ENCODE measurements at places on chromosomes 7 and 10. TPM values are rescaled to one million over a fixed set of nuclear protein-coding genes. Genes with fewer than 3 reads are reported as not detected.

- no peak for DNase-seq
Measured at GRCh38 chr7:104845557-104845956, 168.4 kb upstream of the KMT2E start.

DNA sequence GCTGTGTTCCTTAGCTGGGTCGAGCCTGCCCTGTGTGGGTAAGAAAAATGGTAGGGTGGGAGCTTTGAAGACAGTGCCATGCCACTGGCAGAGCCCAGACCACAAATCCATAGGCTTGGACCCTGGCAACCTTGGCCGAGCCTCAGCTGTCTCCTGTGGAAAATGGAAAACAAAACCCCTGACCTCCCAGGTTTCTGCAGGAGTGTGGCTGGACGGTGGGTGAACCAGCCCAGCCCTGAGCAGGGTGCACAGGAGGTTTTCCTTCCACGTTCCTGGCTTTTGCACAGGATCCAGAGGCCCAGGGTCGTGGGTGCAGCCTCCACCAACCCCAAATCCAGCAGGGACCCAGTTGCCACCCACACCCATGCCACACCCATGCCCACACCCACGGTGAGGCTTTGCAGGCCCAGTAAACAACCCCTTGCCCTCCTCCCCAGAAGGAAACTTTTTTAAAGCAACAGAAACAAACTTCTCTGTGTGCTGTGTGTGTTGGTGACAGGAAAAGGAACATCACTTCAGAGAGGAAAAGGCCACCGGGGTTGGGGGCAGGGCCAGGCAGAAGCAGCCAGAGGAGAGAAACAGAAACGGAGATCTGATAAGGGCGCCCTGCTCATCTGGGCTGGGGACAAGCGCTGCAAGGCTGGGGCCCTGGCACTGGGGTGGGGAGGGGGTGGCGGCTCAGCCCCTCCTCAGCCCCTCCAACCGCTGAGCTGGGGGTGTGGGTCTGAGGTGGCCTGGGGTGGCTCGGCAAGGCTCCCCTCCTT is 20.7 kb upstream of the ZMIZ1 start:
- no peak for DNase-seq

- DNase-seq: peak; percentile 79
Measured at GRCh38 chr10:102422545-102423129, 2.0 kb downstream of the FBXL15 start.

- DNase-seq: no peak
Measured at GRCh38 chr7:133056370-133057238, 25.3 kb downstream of the CHCHD3 start.

DNA sequence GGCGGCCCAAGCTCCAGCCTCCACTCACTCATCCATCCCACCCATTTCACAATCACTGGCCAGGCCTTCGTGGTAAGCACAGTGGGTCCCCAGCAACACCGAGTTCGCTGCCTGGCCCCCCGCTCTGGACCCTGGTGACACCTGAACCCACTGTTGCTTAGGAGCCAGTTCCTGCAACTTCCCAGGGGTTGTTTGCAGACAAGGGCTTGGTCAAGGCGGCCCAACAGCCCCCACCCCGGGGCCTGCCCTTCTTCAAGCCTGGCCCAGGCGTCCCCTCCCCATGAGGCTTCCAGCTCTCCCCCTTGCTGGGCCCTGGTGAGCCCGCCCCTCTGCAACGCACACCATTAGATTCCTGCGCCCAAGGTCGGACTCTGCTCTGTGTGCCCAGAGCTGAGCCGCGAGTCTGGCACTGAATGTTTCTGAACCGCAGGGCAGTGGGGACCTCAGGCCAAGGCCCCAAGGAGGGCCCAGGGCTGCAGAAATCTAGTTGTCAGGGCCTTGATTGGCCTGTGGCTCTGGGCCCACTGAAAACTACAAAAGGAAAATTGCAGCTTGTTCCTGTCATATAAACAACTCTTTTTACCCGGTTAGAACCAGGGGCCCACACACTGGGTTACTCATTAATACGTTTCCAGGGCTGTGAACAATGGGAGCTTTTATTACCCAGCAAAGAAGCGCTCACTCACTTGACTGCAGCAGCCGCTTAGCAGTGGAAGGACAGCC is 2.1 kb upstream of the COX19 start:
- DNase-seq: no peak

DNA sequence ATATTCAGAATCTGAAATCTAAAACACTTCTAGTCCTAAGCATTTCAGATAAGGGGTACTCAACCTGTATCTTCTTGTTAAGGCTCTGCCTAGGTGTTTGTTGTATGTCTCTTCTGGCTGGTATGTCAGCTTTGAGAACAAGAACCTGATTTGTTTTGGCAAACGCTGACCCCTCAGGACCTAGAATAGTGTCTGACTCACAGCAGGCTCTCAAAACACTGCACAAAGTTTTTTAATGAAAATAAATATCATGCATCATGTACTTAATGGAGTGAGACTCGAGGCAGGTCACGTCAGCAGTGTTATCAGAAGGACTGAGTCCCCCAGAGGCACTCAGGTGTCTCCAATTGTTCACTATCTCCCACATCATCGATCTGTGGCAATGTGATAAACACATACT is 99.1 kb downstream of the GLI3 start:
- DNase-seq: no peak

- no peak for DNase-seq
Measured at GRCh38 chr7:157388301-157388700, 51.5 kb downstream of the DNAJB6 start.

DNA sequence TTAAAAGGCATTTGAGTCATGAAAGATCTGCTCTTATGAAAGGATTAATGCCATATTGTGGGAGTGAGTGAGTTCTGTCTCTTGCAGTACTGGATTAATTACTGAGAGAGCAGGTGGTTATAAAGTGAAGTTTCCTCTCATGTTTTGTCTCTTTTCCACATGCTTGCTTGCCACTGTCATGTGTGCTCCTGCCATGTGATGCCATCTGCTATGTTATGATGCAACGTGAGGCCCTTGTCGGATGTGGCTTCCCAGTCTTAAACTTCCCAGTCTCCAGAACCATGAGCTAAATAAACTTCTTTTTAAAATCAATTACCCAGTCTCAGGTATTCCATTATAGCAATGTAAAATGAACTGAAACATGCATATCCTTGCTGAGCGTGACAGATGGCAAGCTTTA is 22.7 kb upstream of the TCTN3 start:
- no peak for DNase-seq

DNA sequence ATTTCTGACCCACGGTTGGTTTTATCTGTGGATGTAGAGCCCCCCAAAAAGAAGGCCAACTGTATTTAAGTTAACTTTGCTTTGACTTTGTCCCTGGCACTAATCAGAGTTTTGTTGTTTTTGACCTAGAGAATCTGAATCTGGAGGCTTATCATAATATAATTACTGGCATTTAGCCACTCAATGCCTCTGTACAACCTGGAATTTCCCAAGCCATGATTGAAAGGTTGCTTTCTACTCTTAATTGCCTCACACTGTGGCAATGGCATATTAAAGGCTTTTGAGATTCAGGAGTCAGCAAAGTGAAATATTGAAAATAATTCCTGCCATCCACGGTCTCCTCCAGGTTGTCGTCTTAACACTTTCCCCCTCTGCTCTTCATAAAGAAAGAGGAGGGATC is 205.2 kb upstream of the GHITM start:
- no peak for DNase-seq

- DNase-seq: no peak
Measured at GRCh38 chr7:7577888-7578287, 11.2 kb downstream of the MIOS start.

- DNase-seq: no peak
Measured at GRCh38 chr7:101210143-101210542, 7.2 kb downstream of the PLOD3 start.

DNA sequence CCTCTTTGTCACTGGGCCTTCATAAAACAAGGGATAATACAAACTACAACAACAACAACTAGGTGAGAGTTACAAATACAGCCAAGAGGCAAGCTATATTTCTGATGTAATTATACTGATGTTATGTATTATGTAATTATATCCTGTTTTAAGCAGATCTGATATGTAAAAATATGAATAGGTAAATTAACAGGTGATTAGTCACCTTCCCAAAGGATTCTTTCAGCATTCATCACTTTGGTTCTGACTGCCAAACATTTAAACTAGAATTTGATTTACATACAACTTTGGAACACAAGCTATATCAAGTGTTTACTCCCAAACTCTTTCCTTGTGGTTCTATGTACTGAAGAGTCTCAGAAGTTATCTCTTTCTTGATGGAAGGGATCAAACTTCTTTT is 53.7 kb downstream of the BEND7 start:
- no peak for DNase-seq

DNA sequence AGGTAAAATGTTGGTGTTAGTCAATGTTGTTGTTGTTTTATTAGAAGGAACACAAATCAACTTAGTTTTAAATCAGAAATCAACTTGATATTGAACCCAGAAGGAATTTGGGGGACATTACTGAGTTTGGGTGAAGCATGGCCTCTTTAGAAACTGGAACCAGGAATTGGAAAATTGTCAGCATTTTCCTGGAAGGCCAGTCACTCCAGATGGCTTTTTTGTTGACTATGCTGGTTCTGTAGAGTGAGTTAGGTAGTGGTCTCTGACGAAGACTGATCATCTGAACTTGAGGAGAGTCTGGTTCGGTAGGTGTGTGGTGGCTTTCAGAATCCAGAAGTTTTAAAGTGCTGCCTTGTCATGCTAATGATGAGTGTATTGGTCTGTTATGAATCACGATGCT is 111.5 kb downstream of the BMPER start:
- no peak for DNase-seq

Gene GPR158
- not detected for polyA plus RNA-seq

Gene BBIP1
- 28.3 TPM for polyA plus RNA-seq

Gene PI4K2A
- polyA plus RNA-seq: 20.1 TPM

Gene TRIM74
- polyA plus RNA-seq: 5.1 TPM

Gene ANKRD26
- polyA plus RNA-seq: 30.9 TPM

Gene ACSM6
- not detected for polyA plus RNA-seq

Gene NXPH1
- 1.7 TPM for polyA plus RNA-seq

Gene FAM25A
- polyA plus RNA-seq: not detected
